Gastroesophageal sphincter (tissue), 4 donors: ENCODE measurements at places on chromosomes 7 and 10. TPM values are rescaled to one million over a fixed set of nuclear protein-coding genes. Genes with fewer than 3 reads are reported as not detected.

TRIM50 gene
- total RNA-seq = 0.27 TPM

AKR1C1 gene
- total RNA-seq = 279 TPM

BICC1 gene
- total RNA-seq = 23.8 TPM

- ATAC-seq = no peak
Observed at GRCh38 chr7:78684201-78684600, 769.3 kb downstream of the MAGI2 start.

- ATAC-seq = no peak
Observed at GRCh38 chr7:101861218-101861775, 43.9 kb downstream of the CUX1 start.

- ATAC-seq = no peak
Observed at GRCh38 chr7:19020711-19021110, 96.7 kb downstream of the TWIST1 start.

- no peak for ATAC-seq
Observed at GRCh38 chr7:128106821-128107220, 75.6 kb upstream of the LRRC4 start.

DNA sequence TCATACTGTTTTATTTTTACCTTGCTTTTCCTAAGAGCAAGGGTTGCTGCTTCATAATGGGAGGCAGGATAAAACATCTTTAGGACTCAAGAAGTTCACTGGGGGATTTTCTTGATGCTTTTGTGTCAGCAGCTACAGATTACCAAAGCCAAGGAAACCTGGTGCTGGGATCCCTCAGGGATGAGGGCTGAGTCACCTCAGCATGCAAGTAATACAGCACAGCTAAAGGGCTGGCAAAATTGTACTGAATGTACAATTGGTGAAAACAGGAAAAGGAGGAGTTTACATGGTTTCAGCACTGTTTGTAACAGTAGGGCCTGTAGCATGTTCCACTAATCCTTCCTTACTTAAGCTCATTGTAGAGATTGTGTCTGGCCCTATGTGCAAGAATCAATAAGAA is 1056.8 kb downstream of the SORCS1 start:
- no peak for ATAC-seq

DNA sequence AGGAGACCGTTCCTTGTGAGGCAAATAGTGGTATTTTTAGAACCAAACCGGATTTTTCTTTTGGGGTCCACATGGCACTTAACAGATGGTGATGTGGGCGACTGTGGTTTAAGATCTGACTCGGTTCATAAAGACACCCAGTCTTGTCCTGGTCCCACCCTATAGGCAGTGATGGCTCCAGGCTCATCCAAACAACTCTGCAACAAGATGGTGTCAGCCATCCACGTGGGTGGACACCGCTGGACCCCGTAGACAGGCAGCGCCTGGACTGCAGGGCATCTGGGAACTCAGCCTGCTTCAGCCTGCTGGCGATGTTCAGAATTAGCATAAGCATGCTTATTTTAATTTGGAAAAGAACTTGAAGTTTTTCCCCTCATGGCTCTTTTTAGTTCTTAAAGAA is 258.4 kb upstream of the FZD1 start:
- ATAC-seq = no peak
